NCI-H526 (cell line): ENCODE measurements at places on chromosomes 12 and 14.

- no peak for DNase-seq
Measured at GRCh38 chr12:100755186-100755585, 39.4 kb upstream of the ANO4 start.

GRCh38 chr12:27549801-27550652 is 26.0 kb downstream of the PPFIBP1 start:
- DNase-seq = peak; percentile 55

DNA sequence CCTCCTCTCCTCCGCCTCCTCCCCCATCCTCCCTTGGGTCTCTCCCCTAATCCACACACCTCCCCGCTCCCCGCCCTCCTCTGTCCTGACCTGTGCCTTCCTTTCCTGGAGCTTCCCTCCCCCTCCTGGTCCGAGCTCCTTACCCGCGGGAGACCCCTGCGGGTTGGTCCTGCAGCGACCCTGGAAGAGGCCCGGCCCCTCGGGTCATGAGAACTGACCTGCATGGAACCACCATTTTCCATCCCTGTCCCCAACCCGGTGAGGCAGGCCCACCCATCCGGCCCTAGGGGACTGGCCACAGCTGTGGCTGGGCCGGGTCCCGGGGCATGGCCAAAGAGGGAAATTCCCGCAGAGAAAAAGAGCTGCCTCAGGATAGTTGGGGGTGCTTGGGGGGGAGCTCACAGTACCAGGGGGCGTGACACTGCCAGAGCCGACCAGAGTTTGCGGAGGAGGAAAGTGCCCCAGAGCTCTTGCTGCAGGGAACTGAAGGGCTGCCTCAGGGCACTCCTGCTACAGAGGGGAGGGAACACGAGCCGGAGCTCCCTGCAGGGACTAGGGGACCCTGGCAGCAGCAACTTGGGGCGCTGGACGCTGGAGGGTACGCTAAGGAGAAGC is 613 bp downstream of the ARHGEF40 start:
- no peak for DNase-seq

- DNase-seq = no peak
Measured at GRCh38 chr12:19799216-19799615, 359.9 kb downstream of the AEBP2 start.

- no peak for DNase-seq
Measured at GRCh38 chr14:61569812-61570548, 125.3 kb upstream of the HIF1A start.

- DNase-seq = no peak
Measured at GRCh38 chr14:99554757-99555531, 49.1 kb downstream of the CCDC85C start.

GRCh38 chr12:69241438-69242092 is 2.2 kb downstream of the CPSF6 start:
- DNase-seq = no peak

- peak; percentile 29 for DNase-seq
Measured at GRCh38 chr14:22981876-22982476, 375 bp downstream of the AJUBA start.

- DNase-seq = no peak
Measured at GRCh38 chr14:30971586-30971985, 53.9 kb upstream of the AP4S1 start.

- no peak for DNase-seq
Measured at GRCh38 chr12:95282266-95282665, 64.7 kb downstream of the VEZT start.

- DNase-seq = peak; percentile 76
Measured at GRCh38 chr12:6821591-6822425, at the start of gene GPR162. Gene GPR162 (plus strand): TSS chr12:6821821. CDS start chr12:6823899, 2,078 bp downstream.

DNA sequence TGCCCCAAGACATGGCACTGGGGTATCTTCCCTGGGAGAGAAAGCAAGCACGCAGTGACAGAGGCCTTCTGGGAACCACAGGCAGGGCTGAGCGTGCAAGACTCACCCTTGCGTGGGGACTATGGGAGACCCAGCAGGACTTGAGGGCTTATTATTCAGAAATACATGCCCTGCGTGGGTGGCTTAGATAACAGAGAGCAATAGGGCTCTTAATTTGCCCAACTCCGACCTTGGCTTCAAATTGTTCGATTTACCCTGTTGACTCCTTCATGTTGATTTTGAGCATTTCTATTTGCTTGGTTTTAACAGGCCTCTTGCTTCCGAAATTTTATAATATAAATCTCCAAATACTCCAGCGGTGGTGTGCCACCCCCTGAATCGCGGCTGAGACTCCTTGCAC is 5.1 kb upstream of the SERPINA1 start:
- no peak for DNase-seq

- DNase-seq = peak; percentile 52
Measured at GRCh38 chr12:56315249-56315621, 553 bp downstream of the CNPY2 start.

GRCh38 chr14:89378119-89378518 is 38.9 kb downstream of the FOXN3 start:
- no peak for DNase-seq

DNA sequence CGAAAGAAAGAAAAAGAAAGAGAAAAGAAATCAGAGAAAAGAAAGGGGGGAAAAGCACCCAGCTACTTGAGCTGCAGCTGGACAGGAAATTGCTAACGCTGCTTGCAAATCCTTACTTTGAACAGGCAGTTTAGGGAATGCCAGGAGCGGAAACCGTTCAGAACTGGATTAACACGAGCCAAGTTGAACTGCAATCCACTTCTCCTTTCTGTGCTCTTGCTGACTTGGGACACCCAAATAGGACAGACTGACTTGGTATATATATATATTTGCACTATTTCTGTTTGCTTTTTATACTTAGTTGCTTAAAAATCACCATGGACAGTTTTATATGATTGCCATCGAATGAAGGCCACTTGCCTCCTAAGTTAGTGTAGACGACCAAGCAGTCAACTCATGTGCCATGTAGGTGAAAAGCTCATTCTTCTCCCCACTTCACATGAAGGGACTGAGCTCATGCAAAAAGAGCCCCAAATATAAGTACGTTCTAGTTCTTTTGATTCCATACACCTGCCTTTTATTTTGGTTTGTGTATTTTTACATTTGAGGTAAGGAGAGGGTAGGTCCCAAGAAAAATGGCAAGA is 5.5 kb downstream of the DUSP6 start:
- DNase-seq = no peak

DNA sequence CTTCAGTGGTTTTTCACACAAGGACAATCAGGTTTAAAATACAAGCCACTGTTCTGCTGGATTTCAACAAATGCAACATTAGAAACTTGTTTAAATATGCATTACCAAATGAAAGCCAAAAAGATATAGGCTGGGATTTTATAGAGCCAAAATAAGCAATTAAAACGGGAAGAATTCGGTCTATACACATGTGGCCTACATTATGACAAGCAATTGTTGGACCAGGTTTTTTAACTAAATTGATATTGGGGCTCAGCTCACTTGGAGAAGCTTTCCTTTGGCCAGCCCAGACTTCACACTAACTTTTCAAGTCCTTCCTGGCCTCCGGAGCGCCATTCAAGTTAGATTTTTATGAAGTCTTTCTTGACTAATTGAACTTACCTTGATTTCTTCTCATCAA is 16.9 kb upstream of the PDE3A start:
- DNase-seq = no peak

GRCh38 chr12:24083838-24084237 is 134.4 kb upstream of the SOX5 start:
- no peak for DNase-seq

- no peak for DNase-seq
Measured at GRCh38 chr12:69059465-69060457, 126.8 kb upstream of the CPM start.

DNA sequence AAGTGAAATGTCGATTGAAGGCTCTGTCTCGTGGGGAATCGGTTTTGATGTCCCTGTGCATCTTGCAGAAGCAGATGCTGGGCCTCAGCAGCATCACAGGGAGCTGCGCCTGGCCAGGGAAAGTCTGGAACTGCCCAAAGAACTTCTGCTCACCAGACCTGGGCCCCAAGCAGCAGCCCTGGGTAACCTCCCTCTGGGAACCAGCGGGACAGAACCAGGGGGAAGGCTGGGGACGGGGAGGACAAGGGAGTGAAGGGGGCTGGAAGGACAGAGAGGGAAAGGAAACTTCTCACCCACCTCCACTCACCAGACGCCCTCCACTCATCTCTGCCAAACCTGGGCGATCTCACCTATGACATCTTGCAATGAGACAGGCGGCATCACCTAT is 26.8 kb upstream of the C14orf180 start:
- no peak for DNase-seq

DNA sequence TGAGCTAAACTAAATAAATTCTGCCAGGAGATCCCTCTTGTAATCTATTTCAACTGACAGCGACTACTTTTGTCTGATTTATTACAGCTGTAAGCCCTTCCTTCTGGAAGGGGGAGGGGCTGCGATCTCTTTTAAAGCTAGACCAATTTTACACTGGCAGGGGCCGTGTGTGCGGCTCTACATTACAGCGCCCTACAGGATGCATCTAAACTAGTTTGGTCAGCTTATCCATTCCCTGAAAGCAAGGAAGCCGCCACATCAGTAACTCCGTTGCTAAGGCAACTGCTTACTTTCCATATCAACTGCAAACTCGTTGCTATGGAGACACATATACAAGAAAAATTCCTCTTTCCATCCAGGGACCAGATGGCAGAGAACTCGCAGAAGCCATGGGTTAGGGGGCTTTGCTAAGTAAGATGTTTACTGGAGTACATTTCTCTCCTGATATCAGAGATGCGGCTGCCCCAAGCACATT is 17.4 kb downstream of the FOXN3 start:
- DNase-seq = peak; percentile 58

- DNase-seq = no peak
Measured at GRCh38 chr12:39846304-39846703, 226.7 kb upstream of the ABCD2 start.

- no peak for DNase-seq
Measured at GRCh38 chr14:33280646-33281045, 342.0 kb downstream of the NPAS3 start.

GRCh38 chr12:87230441-87230840 is 798.8 kb downstream of the C12orf50 start:
- DNase-seq = no peak

- DNase-seq = no peak
Measured at GRCh38 chr12:27109334-27110028, 27.1 kb upstream of the C12orf71 start.

GRCh38 chr12:15563663-15564062 is 225.5 kb downstream of the EPS8 start:
- DNase-seq = no peak

- peak; percentile 39 for DNase-seq
Measured at GRCh38 chr14:24441904-24442239, 704 bp downstream of the SDR39U1 start.

DNA sequence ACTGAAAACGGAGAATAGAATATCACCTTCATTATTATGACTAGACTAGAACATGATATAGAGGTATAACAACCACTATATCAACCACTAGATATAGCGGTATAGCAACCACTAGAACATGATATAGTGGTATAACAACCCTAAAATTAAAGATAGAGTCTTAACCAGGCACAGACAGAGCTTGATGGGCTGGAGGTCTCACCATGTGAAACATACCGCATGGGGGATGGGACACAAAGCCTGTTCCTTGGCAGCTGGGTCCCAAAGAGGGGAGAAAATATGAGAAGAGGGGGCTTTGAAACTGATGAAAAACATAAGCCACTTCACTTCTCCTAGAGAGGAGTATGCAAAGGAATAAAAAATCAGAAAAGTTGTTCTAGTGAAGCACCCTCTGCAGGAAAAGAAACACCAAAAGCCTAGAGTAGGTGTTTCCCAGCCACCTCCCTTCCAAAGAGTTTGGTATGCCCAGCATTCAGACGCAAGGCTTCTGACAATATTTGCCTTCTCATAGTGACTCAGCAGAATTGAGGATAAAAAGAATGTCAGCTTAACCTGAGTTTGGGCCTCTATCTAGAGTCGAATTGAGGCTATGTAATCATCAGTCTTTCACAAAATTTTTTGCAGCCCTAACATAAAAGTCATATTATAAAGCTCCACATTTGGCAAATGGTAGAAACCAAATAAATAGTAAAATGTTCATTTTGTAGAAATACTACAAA is 316.4 kb downstream of the NOVA1 start:
- DNase-seq = no peak

GRCh38 chr14:83816761-83817160 is 1713.2 kb upstream of the FLRT2 start:
- no peak for DNase-seq

- no peak for DNase-seq
Measured at GRCh38 chr12:68812553-68813241, 4.7 kb downstream of the MDM2 start.

DNA sequence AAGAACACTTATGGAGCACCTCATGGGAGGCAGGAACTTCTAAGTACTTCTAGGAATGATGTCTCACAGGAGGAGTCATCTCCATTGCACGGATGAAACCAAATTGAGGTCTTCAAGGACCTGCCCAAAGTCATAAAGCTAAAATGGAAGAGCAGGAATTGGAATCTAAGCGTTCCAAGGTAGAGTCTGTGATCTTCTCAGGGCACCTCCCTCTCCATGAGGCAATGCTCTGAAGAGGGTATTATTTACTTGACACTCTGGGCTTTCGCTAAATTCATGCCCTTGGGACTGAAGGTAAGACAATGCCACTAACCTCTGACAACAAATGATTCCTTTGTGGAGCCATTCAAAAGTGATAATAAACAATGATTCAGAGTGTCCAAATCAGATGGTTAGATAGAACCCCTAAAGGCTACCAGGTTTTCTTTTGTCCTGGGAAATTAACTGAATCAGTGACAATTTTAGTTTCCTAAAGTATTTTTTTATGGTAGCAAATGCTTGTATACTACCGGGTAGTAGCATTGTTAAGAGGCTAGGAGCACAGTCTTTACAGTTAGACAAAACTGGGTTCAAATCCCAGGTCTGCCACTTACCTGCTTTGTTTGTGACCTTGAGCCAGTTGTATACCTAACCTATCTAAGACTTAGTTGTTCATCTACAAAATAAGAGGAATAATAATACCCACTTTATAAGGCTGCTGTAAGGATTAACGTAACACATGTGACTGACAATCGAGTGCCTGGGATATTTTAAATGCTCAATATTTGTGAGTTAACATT is 12.3 kb downstream of the HMGA2 start:
- no peak for DNase-seq

DNA sequence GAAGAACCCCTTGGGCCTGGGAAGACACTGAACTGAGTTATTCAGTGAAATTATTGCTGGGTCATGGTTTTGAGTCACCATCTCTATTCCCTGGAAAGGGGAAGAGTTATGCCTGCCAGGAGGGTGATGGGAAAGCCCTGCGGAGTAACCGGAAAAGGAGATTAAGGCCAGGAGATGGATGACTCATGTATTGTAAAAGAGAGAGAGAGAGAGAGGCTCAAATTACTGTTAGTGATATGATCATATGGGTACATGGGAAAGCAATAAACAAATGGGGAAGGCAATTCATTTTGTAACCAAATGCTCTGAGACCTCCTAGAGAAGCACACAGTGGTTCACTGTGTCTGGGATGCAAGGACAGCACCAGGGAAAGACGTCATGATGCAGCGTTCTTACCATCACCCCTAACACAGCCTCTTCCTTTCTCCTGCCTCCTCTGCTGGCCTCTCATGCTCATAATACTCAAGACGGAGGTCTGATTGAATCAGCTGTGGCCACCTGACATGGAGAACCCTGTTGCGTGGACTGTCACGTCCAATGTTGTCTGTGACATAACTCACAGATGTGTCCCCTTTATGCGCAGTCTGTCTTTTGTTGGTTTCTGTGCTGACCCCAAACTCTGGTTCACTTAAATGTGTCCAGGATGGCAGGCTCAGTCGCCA is 243.7 kb downstream of the TMEM132D start:
- peak; percentile 66 for DNase-seq

- DNase-seq = no peak
Measured at GRCh38 chr12:7961395-7962178, 25.6 kb upstream of the SLC2A3 start.
